ENCODE measurements at places on chromosomes 1 and 21.

DNA sequence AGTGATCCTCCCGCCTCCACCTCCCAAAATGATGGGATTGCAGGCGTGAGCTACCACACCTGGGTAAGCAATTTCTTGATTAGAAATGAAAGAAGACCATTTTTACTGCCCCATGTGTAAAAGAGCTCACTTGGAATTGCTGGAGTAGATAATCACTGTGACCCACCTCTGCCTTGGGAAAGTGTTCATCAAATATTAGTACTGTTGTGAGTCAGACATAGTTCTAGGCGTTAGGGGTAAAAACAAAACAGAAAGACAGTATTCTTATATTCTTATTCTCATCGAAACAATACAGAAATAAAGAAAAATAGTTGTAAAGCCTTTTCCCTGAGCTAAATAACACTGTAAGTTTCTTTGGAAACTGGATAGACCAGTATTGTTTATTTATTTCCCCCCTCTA is 36.2 kb downstream of the CELF3 start:
- DNase-seq = no peak

DNA sequence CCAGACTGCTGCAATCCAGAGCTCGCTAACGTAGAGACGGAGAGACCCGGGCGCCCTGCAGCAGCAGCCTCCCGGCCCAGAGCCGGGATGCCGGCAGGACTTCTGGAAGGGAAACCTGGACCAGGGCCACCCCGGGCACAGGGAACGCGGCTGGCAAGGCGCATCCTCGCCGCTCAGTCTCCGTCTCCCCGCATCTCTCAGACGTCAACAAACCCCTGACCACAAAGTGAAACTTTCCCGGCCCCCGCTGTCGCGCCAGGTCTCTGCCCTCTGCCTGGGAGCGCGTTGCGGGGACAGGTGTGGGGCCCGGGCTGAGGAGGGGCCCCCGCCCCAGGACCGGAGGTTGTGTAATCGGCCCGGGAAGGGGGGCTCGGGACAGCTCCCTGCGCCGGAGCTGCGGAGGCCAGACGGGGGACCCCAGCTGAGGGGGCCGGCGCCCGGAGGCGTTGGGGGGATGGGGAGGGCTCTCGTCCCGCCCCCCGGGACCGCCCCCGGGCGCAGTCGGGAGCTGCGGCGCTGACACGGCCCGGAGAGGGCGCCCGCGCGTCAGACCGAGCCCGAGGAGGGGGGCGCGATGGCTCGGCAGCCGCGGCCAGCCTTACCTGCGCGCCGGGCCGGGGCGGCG is 116.6 kb upstream of the HIVEP3 start:
- no peak for DNase-seq

- DNase-seq = no peak
Measured at GRCh38 chr1:18972991-18973390, 16.5 kb upstream of the IFFO2 start.

DNA sequence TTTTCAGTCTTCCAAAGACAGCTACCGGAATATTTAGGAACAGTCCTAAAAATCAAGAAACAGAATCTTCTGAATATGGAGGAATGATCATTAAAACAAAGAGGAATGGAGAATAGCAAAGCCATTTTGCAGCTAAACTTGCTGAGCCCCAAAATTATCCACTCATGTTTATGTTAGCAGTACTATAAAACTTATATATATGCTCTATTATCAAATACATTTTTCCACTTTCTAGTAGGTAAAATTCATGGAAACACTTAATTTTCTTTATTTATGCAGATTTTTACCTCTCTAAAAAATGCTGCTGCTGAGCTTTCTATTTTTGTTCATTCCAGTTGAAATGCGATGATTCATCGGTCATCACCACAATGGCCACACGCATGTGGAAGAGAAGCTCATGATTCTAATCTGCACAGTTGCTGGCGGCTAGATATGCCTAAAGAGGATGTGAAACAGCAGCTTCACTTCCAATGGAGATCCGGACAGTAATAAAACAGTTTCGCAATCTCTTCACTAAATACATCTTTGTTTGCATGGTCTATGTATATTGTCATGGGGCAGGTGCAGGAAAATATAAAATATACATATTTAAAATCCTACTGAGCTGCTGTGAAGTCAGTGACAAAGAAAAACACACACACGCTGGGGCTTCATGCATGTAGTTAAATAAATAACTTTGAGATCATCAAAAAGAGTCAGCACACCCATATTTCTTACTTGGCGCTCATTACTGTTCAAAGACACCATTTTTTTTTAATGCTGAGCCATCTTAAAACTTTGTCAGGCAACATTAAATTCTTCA is 292.2 kb downstream of the SMYD3 start:
- DNase-seq = no peak

DNA sequence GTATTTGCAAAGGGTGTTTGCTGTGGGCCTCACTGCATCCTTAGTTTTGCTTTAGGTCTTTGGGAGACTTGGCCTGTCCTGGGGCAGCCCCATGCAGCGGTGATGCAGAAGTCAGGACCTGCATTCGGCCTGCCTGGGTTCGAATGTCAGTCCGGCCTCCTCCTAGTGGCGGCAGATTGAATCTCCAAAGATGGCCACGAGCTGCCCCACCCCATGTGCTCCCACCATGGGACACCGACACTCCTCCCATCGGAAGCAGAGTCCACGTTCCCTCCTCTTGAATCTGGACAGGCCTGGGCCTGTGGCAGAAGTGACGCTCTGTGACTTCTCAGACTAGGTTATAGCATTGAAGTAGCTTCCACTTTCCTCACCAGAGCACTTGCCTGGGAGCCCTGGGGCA is 16.3 kb upstream of the NPPB start:
- no peak for DNase-seq

DNA sequence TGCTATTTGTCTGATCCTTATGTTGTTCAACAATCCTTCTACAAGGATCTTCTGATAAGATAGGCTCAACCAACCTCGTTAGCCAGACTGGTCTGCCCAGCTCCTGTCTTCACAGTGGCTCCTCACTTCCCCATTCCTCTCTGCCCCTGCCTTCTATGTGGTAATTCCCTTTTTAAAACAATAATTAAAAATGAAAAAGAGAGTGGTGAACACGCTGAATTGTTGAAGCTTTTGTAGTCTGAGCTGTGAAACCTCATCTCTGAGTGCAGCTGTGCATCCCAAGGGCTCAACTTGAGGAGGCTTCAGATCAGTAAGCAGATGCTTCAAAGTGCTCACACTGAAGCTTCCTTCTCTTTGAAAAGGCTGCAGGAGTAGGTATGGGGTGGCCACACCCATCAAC is 70.7 kb upstream of the JUN start:
- no peak for DNase-seq

DNA sequence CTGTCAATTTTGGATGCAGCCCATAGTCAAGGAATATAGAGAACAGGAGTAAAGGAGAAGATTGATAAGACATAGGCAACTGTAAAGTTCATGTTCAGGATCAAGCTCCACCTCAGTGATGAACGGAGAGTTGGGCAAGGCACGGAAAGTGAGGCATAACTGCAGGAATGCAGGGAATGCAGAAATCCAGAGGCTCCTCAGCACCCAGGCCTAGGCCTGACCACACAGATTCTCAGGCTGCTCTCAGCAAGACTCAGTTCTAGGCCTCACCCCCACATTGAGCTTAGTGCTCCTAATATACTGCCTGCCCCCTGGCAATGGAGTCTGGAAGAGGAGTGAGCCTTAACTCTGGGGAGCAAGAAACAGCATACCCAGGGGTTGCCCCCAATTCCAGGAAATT is 36.3 kb upstream of the S1PR1 start:
- no peak for DNase-seq

GRCh38 chr1:80640978-80641377 is 1159.8 kb upstream of the ADGRL2 start:
- DNase-seq = no peak

DNA sequence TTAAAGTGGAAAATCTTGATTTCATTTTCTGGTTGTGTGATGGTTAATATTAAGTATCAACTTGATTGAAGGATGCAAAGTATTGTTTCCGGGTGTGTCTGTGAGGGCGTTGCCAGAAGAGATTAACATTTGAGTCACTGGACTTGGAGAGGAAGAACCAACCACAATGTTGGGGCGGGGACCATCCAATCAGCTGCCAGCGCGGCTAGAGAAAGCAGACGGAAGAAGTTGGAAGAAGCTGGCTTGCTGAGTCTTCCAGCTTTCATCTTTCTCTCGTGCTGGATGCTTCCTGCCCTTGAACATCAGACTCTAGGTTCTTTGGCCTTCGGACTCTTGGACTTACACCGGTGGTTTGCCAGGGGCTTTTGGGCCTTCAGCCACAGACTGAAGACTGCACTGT is 832.6 kb upstream of the TMPRSS15 start:
- no peak for DNase-seq

- no peak for DNase-seq
Measured at GRCh38 chr1:78607334-78607927, 12.8 kb upstream of the IFI44L start.

GRCh38 chr1:226466296-226466695 is 58.4 kb upstream of the PARP1 start:
- DNase-seq = no peak

DNA sequence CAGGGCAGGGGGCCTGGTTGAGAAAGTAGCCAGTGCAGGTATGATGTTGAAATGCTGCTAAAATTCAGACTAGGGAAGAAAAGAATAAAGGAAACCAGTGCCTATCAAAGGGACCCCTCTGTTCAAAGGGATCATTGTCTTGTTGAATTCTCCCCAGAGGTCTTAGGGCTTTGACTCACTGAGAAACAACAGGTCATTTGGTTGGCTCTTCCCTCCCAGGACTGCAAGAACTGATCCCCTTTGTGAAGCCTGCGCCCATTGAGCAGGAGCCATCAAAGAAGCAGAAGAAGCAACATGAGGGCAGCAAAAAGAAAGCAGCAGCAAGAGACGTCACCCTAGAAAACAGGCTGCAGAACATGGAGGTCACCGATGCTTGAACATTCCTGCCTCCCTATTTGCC is 11.8 kb upstream of the CELSR2 start:
- no peak for DNase-seq

- DNase-seq = no peak
Measured at GRCh38 chr1:91809317-91809716, 76.6 kb downstream of the TGFBR3 start.

GRCh38 chr21:17930093-17930492 is 110.9 kb upstream of the C21orf91 start:
- DNase-seq = no peak

- DNase-seq = no peak
Measured at GRCh38 chr1:155022136-155022926, 11.2 kb downstream of the DCST2 start.

- no peak for DNase-seq
Measured at GRCh38 chr1:192343344-192343743, 26.6 kb downstream of the RGS21 start.

DNA sequence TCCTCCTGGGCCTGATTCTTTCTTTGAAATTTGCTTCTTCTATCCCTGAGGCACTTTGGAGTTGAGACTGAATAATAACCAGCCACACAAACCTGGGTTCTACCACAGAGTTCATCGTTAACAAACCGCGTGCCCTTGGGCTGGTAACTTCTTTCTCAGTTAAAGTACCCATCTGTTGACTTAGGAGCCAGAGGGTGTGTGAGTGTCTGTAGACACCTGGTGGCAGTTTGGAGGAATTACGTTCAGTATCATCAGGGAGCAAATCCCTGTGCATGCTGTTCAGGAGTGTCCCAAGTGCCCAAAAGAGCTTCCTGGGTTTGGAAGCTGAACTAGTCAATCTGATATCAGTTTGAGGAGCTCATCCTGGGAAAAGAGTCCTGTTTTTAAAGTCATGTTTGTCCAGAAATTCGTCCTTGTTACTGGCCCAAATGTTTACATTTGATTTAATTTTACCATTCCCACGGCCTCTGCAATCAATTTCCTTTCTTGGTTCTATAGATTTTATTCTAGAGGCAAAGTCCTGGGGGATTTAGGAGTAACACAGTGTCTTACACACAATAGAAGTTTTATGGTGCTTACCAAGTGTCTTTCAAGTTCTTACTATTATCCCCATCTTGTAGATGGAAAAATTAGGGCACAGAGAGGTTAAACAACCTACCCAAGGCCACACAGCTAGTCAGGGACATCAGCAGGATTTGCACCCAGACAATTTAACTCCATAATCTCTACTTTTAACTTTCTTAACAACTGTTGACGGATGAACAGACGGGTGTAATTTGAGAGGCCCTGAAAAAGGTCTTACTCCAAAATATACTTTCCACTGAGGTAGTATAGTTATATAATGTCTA is 26.7 kb upstream of the RPTN start:
- no peak for DNase-seq

- DNase-seq = no peak
Measured at GRCh38 chr21:39720126-39720778, 24.7 kb upstream of the IGSF5 start.

All from cortex of kidney (tissue), 1 donor.